Astrocyte (in vitro differentiated cells and primary cell): ENCODE measurements at places on chromosomes 7 and 10.
A peak's percentile ranks its signal among the peaks of the same experiment; 100 is the strongest.

DNA sequence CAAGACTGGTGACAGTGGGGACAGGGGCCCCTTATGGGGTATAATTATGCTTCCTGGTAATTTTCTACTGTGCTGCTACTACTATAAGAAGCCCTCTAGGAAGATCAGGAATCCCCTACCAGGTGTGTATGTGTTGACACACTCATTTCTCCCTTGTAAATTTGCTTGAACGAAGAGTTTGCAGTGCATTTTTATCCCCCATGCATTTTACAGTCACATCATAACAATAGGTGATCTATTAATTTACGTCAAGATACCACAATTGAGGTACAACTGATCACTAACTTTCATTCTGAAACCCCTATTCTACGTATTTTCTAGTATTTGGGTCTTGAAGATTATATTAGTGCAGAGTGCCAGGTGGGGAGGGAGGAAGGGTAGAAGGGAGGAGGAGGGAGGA lies 252.2 kb downstream of the NSUN6 start:
- no peak overlapping the region for H3K4me3 ChIP-seq
- no peaks in the 10 kb centered on the region for H3K4me1 ChIP-seq
- no peaks in the 10 kb centered on the region for H3K36me3 ChIP-seq
- DNase-seq, result no peak

DNA sequence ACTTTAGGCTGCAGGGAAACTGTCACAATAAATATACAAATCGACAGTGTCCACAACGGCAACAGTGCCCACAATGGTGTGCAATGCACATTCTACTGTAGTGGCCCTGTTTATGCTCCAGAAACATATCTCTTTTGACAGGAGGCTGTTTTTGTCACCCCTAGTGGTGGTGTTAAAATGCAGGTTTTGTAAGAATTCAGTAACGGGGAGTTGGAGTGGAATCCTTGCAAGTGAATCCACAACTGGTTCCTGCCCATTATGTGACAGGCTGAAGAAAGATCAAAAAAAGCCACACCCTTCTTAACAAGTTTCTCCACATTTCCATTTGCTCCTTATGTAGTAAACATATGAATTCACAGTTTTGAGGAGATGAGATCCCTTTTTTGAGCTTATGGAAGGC lies 58.5 kb downstream of the BEND7 start:
- no peak overlapping the region for H3K27ac ChIP-seq
- H3K36me3 ChIP-seq, result peaks cover 2% of the 10 kb centered on the region
- no peak for DNase-seq
- no peaks in the 10 kb centered on the region for H3K4me1 ChIP-seq
- H3K4me3 ChIP-seq, result no peak overlapping the region
- no peaks in the 10 kb centered on the region for H3K27me3 ChIP-seq

DNA sequence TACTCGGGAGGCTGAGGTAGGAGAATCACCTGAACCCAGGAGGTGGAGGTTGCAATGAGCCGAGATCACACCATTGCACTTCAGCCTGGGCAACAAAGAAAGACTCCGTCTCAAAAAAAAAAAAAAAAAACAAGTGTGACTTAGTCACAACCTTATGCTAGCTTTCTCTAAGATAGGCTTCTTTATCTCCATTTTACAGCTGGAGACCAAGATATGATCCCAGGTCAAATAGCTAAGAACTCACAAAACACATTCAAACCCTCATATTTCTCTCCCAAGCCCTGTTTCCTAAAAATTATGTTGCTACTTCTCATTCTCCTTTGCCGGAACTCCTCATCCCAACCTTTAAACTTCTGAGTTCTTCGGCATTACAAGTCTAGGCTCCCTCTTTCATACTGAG lies 13.0 kb upstream of the DHTKD1 start:
- H3K36me3 ChIP-seq, result no peaks in the 10 kb centered on the region
- H3K27me3 ChIP-seq, result no peaks in the 10 kb centered on the region
- H3K27ac ChIP-seq, result no peak overlapping the region
- no peak overlapping the region for H3K4me3 ChIP-seq
- H3K4me1 ChIP-seq, result no peaks in the 10 kb centered on the region

DNA sequence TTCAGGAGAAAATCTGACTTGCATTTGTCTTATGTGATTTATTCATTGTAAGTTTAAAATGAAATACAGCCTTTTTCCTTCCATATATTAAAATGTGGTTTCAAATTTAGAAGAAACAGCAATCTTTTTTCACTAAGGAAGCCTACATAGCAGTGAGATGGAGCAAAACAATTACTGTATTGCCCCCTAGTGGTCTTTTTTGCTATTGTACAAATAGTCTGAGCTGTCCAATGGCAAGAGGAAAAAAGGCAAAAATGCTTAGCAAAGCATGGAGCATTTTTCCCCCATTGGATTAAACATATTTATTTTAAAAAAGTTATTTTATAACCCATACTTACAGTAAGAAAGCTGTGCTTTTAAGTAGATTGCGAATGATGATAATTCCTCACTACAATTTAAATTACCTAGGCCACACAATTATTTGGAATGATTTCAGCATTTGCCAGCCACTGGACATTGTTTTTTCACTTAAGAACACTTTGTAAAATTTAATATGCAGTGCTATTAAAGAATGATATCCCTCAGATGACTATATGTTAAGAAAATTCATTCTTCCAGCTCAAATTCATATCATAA lies 119.5 kb downstream of the CPED1 start:
- H3K4me1 ChIP-seq, result no peaks in the 10 kb centered on the region
- H3K4me3 ChIP-seq, result no peak overlapping the region
- DNase-seq, result peak; percentile 45
- H3K36me3 ChIP-seq, result no peaks in the 10 kb centered on the region
- H3K27ac ChIP-seq, result no peak overlapping the region
- H3K27me3 ChIP-seq, result no peaks in the 10 kb centered on the region

DNA sequence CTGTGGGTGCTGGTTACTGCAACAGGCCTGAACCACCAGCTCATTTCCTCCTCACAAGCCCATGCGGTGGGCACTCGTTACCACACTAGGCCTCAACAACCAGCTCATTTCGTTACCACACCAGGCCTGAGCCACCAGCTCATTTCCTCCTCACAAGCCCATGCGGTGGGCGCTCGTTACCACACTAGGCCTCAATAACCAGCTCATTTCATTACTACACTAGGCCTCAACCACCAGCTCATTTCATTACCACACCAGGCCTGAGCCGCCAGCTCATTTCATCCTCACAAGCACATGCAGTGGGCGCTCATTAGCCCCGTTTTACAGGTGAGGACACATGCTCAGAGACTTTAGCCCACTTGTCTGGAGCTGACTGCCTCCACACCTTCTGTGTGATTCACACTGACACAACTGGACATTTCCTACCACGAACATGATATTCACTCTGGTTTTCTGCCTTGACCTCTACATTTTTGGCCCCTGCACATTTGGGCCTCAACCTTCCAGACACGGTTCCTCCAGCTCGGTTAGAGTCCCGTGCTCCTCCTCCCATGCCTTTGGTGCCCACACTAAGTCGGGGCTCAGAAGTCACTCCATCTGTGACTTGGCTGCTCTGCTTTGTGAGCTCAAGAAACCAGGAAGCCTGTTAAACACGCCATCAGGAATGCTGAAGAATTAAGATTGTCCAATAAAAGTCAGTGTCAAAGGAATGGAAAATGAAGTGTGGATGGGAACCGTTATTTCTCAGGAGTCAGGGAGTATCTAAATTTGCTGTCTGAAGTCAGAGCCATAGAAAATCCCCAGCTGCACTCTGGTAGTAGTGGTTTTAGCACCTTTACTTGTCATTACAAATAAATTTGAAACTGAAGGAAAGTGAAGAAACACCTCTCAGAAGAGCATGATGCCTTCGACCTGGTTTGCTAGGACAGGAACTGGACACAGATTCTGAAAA lies 55.8 kb upstream of the LANCL2 start:
- H3K4me1 ChIP-seq, result peaks cover 27% of the 10 kb centered on the region
- H3K27ac ChIP-seq, result peak overlapping the region; percentile 62
- no peaks in the 10 kb centered on the region for H3K36me3 ChIP-seq
- peak; percentile 2 for DNase-seq

DNA sequence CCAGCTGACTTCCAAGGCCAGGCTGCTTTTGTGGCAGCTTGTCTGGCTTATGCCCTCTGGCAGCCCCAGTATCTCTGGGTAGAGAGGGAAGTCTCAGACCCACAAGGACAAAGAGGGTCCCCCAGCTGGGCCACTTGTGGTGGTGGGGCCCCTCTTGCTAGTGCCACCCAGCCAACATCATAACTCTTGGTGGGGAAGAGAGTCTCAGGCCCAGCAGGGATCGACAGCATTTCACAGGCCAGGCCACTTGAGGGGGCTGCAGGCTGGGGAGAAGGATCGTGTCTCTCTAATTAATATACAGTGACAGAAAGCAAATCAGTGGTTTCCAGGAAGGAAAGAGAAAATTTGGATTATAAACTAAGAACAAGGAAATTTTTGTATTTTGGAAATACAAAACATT lies 76.0 kb downstream of the TYW1B start:
- DNase-seq, result no peak
- H3K36me3 ChIP-seq, result no peaks in the 10 kb centered on the region
- H3K27me3 ChIP-seq, result no peaks in the 10 kb centered on the region
- no peaks in the 10 kb centered on the region for H3K4me1 ChIP-seq
- no peak overlapping the region for H3K4me3 ChIP-seq

GRCh38 chr7:47596502-47597202 lies 14.7 kb upstream of the TNS3 start:
- H3K36me3 ChIP-seq, result no peaks in the 10 kb centered on the region
- no peak overlapping the region for H3K4me3 ChIP-seq
- DNase-seq, result no peak
- H3K27ac ChIP-seq, result no peak overlapping the region

- no peak overlapping the region for H3K27ac ChIP-seq
- no peak overlapping the region for H3K4me3 ChIP-seq
- DNase-seq, result no peak
- H3K36me3 ChIP-seq, result no peaks in the 10 kb centered on the region
Measured at GRCh38 chr10:104103956-104104355, 18.0 kb upstream of the SFR1 start.

DNA sequence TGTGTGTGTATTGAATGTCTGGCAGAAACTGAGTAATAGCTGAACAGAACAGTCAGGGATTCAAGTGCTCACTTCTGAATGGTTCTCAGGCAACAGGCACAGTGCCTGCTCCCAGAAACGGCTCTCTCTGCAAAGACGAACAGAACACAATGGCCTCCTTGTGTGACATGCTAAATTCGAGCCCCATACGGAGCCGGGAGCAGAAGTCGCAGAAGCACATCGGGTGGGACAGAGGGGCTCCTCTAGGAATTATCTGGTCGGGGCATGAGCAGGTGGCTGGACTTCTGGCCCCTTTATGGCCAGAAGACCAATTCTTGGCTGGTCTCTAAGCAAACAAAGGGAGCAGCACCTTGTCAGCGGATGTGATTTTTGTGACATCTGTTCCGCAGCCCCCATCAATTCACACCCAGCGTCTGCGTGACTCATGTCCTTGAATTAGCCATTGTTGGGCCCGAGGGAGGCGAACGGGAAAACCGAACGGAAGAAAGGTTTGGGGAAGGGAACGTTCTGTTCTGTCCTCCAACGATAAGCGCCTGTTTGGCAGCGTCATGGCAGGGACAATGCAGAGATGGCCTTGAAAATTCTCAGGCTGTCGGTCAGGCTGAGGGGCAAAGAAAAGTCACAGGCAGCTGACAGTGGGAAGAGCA lies 47.3 kb upstream of the NPTX2 start:
- H3K27me3 ChIP-seq, result no peaks in the 10 kb centered on the region
- H3K4me3 ChIP-seq, result no peak overlapping the region
- no peaks in the 10 kb centered on the region for H3K36me3 ChIP-seq
- peaks cover 6% of the 10 kb centered on the region for H3K4me1 ChIP-seq
- no peak overlapping the region for H3K27ac ChIP-seq

DNA sequence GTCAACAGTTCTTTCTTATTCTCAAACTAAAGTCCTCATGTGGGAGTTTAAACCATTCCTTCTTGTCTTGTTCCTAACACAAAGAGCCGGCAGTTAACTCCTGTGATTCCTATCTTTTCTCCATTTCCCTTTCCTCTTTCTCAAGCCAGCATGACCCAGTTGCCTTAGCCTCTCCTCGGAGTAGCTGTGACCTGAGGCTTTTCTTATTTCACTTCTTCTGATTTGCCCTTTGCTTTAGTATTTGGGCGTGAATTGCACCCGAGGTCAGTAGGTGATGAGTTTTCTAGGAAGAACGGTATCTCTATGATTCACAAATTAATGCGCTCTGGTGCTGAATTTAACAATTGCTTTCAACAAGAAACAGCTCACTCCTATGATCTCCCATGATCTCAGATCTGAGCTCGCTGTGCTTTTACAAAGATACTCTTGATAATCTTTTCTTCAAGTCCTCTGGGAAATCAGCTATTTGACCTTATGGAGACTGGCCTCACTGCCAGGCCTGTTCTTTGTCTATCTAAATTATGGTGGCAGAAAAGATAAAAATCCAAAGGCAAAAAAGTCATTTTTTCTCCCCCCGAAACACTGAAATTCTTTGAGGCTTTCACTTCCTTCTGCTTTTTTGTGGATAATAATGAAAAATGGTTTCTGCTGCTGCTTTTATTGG lies 184.6 kb downstream of the JCAD start:
- peaks cover 11% of the 10 kb centered on the region for H3K4me1 ChIP-seq
- no peak overlapping the region for H3K4me3 ChIP-seq
- H3K36me3 ChIP-seq, result no peaks in the 10 kb centered on the region
- no peak for DNase-seq

GRCh38 chr10:89274928-89275327 lies 23.4 kb upstream of the LIPA start:
- H3K27me3 ChIP-seq, result no peaks in the 10 kb centered on the region
- peak; percentile 63 for DNase-seq
- H3K4me3 ChIP-seq, result no peak overlapping the region
- peak overlapping the region; percentile 9 for H3K27ac ChIP-seq
- H3K4me1 ChIP-seq, result peaks cover 25% of the 10 kb centered on the region
- no peaks in the 10 kb centered on the region for H3K36me3 ChIP-seq

DNA sequence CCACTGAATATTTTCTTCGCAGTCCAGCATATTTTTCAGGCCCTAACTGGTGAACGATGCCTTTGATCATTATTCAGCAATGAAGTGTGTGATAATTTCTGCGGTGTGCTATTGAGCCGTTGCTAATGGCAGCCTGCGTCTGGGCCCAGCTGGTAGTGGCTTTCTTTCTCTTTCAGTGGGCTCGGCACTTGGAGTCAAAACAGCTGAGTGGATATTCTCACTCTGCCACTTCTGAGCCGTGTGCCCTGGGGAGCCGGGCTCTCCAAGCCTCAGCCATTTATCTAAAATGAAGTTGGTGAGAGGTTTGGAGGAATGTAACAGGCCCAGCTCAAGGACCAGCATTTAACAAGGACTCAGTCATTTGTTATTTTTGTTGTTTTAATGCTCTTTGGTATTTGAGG lies 87.5 kb upstream of the IFRD1 start:
- no peaks in the 10 kb centered on the region for H3K27me3 ChIP-seq
- no peak overlapping the region for H3K4me3 ChIP-seq
- no peak overlapping the region for H3K27ac ChIP-seq
- H3K36me3 ChIP-seq, result no peaks in the 10 kb centered on the region

- no peak overlapping the region for H3K4me3 ChIP-seq
- DNase-seq, result peak; percentile 98
- H3K4me1 ChIP-seq, result peaks cover 42% of the 10 kb centered on the region
Measured at GRCh38 chr7:40299097-40299496, 164.3 kb downstream of the SUGCT start.
